ENCODE measurements at places on chromosomes 11 and 22.
A peak's percentile ranks its signal among the peaks of the same experiment; 100 is the strongest.

GRCh38 chr11:14835496-14836492 is 56.2 kb downstream of the CYP2R1 start:
- DNase-seq, result no peak

GRCh38 chr11:45045683-45046471 is 95.2 kb upstream of the TP53I11 start:
- peak; percentile 76 for DNase-seq

- DNase-seq, result no peak
These were observed 4.3 kb downstream of the SLC43A3 start for GRCh38 chr11:57422669-57423068.

DNA sequence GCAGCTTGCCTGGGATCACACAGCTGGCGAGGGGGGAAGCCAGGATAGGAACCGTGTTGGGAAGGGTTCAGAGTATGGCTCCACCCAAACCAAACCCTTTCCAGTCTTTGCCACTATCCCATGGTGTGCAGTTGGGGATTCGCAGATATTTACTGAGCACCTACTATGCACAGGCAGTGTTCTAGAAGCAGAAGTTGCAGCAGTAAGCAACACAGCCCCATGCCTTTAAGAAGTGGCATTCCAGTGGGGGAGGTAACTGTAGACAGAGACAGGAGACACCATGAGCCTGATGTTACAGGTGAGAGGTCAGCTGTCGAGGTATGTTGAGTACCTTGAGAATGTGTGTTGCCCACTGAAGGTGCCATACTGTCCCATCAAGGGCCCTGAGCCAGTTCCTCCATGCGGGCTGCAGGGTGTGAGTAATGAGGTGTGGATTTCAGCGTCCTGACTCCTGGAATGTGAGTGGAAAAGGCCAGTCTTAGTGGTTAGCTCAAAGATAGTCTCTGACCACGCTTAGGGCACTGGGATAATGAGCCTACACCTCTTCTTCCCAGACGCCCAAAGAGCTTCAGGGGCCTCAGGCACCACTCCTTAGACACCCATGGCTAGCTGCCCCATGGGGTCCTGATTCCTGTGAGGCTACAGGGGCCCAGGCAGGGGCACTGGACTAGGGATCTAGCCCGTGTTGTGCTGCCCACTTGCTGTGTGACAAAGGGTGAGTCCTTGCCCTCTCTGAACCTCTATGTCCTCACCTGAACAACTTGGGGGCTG is 71.8 kb upstream of the TP53I11 start:
- DNase-seq, result no peak

GRCh38 chr22:24450610-24451009 is 23.2 kb downstream of the ADORA2A start:
- DNase-seq, result no peak

GRCh38 chr11:33696931-33697638 is 3.5 kb downstream of the C11orf91 start:
- DNase-seq, result no peak

GRCh38 chr11:10590218-10590915 is 21.9 kb upstream of the LYVE1 start:
- no peak for DNase-seq

DNA sequence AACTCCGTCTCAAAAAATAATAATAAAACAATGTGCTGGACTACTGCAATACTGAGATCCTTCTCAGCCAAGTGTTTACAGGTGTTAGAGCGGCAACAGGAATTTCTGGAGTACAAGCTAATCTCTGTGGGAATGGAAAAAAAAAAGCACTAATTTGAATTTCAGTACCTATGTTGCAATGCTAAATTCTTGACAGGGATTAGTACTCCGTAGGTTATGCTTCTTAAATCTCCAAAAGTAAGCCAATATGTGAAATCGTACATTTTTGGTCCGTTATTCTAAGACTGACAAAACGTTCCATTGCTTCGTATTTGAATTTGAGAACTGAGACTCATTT is 1.1 kb downstream of the ATL3 start:
- DNase-seq, result no peak

GRCh38 chr11:106091480-106092123 is 14.1 kb downstream of the AASDHPPT start:
- no peak for DNase-seq

DNA sequence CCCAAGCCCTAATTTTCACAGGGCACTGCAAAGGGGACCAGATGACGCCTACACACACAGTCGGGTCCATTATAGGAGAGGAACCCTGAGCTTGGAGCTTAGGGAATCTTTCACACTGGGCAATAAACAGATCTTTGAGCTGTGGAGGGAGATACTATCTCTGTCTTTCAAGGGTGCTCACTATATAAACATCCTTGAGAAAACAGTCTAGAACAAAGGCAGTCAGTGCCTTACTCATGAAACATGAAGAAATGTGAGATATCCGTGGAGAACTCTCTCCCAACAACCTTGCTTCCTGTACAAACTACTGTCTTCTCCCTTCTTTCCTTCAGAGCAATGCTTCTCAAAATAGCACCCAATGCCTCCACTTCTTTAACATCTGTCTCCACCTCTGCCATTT is 109.0 kb upstream of the APOA1 start:
- DNase-seq, result no peak

GRCh38 chr22:41360126-41360525 is 21.6 kb upstream of the TEF start:
- DNase-seq, result no peak

DNA sequence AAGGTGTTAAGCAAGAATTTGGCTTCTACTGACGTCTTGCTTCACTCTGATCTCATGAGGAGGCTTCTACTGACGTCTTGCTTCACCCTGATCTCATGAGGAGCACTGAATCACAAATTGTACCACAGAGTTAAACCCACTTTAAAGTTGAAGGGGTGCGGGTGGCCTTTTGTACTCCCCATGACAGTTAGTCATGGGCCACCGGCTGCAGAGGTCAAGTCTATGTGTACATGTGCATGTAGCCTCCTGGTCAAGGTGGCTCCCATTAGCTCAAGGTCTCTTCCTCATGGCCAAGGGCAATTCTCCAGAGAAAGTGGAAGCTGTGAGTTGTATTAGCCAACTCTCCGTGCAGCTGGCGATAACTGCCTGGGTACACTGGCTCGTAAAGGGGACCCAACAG is 23.1 kb upstream of the FZD4 start:
- peak; percentile 51 for DNase-seq

DNA sequence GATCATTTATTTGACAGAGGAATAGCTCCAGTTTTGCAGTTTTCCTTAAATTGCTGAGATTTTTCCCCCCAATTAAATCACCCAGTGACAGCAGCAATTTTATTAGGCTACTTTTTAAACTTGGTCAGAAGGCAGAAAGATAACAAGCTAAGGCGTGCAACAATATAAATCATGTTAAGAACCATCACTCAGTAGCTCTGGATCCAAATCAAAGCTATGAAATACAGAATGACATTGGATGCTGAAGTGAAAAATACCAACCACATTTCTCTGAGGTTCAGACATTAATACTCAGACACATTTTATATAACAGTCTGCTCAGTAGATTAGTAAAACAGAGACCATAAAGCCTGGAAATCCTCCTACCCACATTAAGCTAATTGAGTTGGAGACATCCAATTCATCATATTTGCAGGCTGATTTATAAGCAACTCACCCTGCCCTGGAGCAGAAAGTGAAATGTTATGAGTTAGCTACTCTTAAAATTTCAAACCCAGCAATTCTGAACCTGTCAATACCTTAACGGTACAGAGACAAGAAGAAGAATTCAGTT is 1108.4 kb downstream of the DLG2 start:
- DNase-seq, result no peak

- peak; percentile 11 for DNase-seq
These were observed 836 bp downstream of the SPON1 start for GRCh38 chr11:13963169-13963948.

- peak; percentile 71 for DNase-seq
These were observed 2.9 kb downstream of the OR51V1 start for GRCh38 chr11:5197536-5197935.

DNA sequence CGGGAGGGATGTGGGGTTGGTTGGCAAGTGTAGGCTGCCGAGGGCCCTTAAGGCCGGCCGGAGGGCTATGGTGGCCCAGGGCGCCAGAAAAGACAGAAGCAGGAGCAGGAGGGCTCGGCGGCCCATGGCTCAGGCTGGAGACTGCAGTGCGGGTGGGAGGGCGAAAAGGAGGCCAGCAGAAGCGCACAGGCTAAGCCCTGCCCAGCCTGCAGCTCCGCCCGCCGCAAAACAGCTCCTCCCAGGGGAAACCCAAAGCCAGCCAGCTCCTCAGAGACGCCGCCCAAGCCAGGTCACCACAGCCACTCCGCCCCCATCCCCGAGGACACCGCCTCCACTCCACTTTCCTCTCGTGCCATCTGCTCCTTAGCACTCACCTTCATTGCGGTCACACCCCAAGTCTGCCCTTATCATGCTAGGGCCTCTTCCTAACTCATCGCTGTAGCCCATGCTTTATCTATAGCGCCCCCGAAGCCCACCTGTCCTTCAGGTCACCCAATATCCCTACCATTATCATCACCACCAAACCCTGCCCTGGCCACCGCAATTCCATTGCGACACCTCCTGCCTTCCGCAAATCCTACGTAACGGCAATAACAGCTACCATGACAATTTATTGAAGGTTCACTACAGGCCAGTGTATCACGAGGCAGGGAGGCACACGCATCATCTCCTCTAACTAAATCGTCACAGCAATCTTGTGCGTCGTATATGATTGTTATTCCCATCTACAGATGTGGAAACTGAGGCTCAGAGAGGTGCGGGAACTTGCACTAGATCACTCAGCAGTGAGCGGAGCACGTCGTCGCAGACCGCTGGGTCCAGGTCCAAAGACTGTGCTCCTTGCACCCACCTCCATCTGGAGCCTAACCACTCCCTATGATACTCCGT is at the start of gene PRCP:
Gene PRCP (minus strand): TSS at position 154 of the 888 bp plus-strand sequence. CDS start 28 bp downstream, at position 126.
- DNase-seq, result peak; percentile 90

DNA sequence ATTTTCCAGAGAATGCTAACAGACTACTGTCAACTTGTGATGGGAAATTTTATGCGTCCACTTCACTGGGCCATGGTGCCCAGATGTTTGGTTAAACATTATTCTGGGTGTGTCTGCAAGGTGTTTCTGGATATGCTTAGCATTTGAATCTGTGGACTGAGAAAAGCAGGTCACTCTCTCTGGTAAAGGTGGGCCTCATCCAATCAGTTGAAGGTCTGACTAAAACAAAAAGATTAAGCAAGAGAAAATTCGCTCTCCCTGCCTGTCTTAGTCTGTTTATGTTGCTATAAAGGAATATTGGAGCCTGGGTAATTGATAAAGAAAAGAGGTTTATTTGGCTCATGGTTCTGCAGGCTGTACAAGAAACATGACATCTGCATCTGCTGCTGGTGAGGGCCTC is 32.1 kb upstream of the CD81 start:
- no peak for DNase-seq

- no peak for DNase-seq
These were observed 21.6 kb upstream of the PHLDA2 start for GRCh38 chr11:2950825-2951224.

DNA sequence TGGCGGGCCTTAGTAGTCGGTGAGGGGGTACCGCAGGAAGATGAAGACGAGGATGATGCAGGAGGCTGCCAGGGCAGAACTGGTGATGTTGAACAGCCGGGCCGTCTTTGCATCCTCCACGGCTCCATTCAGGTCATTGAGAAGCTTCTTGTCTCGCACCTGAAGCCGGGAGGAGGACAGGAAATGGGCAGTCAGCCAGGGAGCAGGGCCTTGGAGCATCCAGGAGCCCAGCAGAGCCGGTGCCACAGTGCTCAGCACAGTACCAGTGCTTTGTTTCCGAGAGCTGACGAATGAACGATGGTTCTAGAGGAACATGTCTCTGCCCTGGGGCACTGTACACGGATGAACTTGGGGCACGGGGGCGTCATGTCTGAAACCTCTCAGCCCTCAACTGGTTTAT is 15.1 kb downstream of the IFITM10 start:
- no peak for DNase-seq

- DNase-seq, result no peak
These were observed 26.7 kb downstream of the FLI1 start for GRCh38 chr11:128720522-128720985.

DNA sequence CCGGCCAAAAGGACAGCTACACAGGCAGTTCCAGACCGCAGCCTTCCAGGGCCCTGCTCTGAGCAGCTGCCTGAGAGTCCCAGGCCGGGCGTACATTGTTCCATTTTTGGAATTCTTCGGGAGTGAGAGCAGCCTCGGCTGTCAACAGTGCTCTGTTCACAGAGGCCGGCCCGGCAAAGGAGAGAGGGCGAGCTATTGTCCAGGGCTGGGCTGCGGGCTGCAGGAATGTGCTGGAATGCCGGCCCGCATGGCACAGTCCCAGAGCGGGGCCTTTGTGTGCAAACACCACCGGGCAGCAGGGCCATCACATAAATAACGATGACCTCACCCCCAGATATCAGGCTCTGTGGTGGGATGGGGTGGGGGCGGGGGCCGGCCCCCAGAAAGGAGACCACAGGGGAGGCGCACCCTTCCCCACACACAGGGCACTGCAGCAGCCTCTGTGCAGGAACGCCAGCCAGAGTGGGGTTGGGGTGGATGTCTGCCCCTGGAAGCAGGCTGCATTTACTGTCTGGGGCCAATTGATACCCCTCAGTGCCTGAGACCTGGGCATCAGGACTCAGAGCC is 15.8 kb downstream of the LINC01488 start:
- DNase-seq, result no peak

GRCh38 chr22:49527611-49528419 is 299.9 kb downstream of the BRD1 start:
- DNase-seq, result no peak

- DNase-seq, result no peak
These were observed 408.4 kb downstream of the SOX6 start for GRCh38 chr11:15947681-15948648.

- no peak for DNase-seq
These were observed 3.9 kb downstream of the CDPF1 start for GRCh38 chr22:46246178-46246577.

Measured in inflammatory macrophage treated with lipopolysaccharide for 1 hour (primary cell).